ENCODE measurements at places on chromosomes 3 and 15. TPM values are rescaled to one million over a fixed set of nuclear protein-coding genes. Genes with fewer than 3 reads are reported as not detected.

Gene IL17RB
- total RNA-seq, result 0.83 TPM

Gene GPR149
- total RNA-seq, result not detected

Gene QRICH1
- total RNA-seq, result 88.6 TPM

Gene ATP2B2
- total RNA-seq, result 0.75 TPM

Gene PEX5L
- not detected for total RNA-seq

Gene PLS1
- total RNA-seq, result 2.0 TPM

Gene CHST13
- total RNA-seq, result 0.69 TPM

Gene MOBP
- total RNA-seq, result not detected

DNA sequence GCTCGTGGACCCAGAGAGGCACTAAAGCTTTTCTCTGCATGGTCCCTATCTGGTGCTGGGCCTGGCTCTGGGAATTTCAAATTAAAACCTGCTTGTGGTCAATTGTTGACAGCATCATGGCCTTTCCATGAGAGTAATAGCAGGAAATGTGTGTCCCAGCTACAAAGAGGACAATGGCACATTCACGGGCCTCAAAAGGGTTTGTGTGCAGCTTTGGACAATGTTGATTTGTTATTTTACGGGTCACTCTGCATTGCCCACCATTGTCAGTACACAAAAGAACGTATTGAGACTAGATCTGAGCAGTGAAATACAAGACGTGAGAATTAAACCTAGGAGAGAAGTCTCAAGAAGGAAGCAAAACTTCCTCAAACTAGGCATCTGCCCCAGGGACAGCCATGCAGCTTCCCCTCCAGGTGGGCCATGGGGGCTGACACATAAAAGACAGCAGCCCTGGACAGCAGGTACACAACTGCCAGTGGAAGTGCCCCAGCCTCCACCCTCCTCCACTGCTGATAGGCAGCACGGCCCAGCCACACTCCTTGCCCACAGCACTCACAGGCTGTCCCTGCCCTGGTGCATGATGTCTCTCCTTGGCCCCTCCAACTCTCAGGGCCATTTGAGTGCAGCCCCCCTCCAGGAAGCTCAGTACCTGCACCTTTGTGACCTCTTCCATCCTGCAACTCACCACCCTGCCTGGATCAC is 15.9 kb upstream of the LTF start:
- DNase-seq, result no peak

DNA sequence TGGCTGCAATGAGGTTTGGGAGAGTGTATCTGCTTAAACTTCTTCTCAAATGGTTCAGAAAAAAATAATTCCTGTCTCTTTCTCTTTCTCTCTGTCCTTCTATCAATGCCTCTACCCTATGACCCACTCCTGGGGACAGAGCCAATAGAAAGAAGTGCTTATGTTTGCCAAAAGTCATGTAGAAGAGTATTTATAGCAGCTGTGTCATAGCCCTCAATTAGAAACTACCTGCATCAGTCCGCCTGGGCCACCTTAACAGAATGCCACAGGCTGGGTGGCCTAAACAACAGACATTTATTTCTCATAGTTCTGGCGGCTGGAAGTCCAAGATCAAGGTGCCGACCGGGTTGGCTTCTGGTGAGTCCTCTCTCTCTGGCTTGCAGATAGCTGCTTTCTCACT is 92.5 kb downstream of the HMG20A start:
- no peak for DNase-seq

- DNase-seq, result no peak
Measured at GRCh38 chr3:138862924-138863775, 28.4 kb upstream of the PIK3CB start.

DNA sequence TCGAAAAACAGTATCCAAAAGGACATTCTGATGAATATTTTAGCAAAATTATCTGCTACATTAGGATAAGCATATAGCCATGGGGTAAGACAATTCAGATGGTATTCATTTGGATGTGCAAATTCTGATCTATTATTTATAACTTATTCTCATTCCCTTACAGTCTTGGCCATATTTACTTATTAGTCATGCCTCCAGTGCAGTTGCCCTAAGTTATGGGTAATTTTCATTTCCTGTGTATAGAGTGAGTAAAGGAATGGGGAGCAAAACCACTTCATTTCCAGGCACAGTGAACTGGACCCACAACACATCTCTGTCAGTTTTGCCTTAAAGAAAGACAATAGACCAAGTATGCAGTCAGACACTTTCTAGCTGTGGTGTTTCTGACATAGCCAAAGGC is 134.3 kb downstream of the POLQ start:
- no peak for DNase-seq

- no peak for DNase-seq
Measured at GRCh38 chr3:177468331-177468730, 271.0 kb upstream of the TBL1XR1 start.

GRCh38 chr3:53186726-53187125 is 25.7 kb downstream of the PRKCD start:
- DNase-seq, result no peak

- no peak for DNase-seq
Measured at GRCh38 chr15:43118829-43119228, 13.0 kb upstream of the UBR1 start.

- no peak for DNase-seq
Measured at GRCh38 chr3:45055032-45055410, 28.9 kb downstream of the CLEC3B start.

- no peak for DNase-seq
Measured at GRCh38 chr3:177824841-177825240, 627.6 kb upstream of the TBL1XR1 start.

DNA sequence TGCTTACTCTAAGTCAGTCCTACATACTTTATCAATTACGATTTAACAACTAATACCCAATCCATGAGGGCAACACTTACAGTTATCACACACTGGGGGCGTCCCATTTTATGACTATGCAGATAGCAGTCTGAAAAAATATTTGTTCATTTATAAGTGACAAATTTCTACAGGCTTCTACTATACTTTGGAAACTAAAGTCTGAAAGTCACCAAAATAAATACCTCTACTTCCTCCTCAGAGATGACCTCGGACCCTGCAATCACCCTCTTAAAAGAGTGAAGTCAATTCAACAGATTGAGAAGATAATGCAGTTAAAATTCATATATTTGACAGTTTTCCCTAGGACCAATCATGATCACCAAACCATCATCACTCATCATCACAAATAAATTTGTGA is 76.6 kb downstream of the GSK3B start:
- DNase-seq, result no peak

DNA sequence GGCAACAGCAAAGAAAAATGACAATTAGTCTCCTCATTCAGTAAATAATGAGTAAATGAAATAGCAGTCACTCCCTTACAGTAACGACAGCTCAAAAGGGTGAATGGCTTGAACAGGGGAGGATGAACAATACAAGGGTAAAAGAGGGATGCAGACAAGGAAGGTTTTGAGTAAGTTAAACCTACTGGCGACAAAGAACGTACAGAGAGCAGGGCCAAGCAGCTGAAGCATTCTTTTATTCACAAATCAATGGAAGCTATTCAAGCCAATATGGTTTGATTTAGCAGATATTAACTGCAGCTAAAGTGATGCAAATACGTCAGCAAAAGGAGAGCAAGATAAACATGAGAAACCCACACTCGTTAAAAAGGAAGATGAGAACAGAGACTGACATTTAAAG is 90.7 kb upstream of the ICE2 start:
- DNase-seq, result no peak

Measured in esophagus muscularis mucosa (tissue), 4 donors.